Suprapubic skin (tissue), 4 donors: ENCODE measurements at places on chromosomes 6 and 20. TPM values are rescaled to one million over a fixed set of nuclear protein-coding genes. Genes with fewer than 3 reads are reported as not detected.

The SNAP25 gene
- not detected for total RNA-seq

The ATXN1 gene
- total RNA-seq = 43.6 TPM

The TDP2 gene
- total RNA-seq = 15.3 TPM

The SSR1 gene
- 74.6 TPM for total RNA-seq

The SLC13A3 gene
- total RNA-seq = 6.2 TPM

The BPIFA1 gene
- total RNA-seq = not detected

The HLA-F gene
- total RNA-seq = 71.2 TPM

The GPLD1 gene
- total RNA-seq = 37.2 TPM

The PAQR8 gene
- total RNA-seq = 2.2 TPM

The TENT5A gene
- total RNA-seq = 19.1 TPM

GRCh38 chr6:29720863-29721262 is 2.4 kb upstream of the HLA-F start:
- no peak for DNase-seq

GRCh38 chr6:63307581-63308246 is 12.1 kb downstream of the LGSN start:
- DNase-seq = no peak

GRCh38 chr6:80504882-80505281 is 398.4 kb downstream of the BCKDHB start:
- no peak for DNase-seq

DNA sequence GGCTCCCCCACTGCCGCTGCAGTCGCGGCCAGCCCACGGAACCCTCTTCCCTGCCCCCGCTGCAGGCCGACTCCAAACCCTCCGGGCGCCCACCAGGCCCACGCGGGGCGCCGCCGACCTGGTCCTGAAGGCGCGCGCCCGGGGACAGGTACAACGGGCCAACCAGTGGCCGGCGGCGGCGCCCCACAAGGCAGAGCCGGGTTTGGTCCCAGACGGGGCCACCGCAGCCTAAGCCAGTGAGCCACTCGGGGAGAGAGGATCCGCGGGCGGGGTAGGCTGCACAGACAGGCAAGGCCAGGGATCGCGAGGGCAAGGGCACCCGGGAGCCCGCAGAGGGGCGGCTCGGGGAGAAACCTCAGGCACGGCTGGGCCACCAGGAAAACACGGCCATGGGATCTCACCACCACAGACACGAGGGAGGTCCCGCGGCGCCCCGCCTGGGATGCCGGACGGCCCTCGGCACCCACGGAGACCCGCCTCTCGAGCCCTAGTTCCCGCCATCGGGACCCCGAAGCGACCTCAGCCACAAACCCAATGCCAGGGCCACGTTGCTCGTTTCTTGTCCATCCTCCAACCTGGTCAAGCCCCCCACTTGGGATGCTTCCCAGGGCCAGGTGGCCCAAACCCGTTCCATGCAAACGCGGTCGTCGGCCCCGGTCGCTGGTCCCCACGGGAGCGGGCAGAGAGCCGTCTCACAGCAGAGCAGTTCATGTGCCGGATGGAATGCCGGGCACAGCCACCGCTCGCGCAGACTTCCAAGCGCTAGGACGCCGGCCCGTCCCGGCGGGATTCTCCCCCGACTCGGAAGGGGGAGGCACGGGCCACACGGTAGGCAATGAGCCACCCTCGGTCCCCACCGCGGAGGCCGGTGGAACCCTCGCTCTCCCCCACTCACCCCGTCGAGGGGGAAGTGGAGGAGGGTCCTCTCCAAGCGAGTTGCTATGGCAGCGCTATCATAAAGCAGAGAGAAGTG is 1956.6 kb upstream of the DEFB115 start:
- no peak for DNase-seq

GRCh38 chr20:37627060-37627766 is 66.6 kb upstream of the CTNNBL1 start:
- DNase-seq = no peak

DNA sequence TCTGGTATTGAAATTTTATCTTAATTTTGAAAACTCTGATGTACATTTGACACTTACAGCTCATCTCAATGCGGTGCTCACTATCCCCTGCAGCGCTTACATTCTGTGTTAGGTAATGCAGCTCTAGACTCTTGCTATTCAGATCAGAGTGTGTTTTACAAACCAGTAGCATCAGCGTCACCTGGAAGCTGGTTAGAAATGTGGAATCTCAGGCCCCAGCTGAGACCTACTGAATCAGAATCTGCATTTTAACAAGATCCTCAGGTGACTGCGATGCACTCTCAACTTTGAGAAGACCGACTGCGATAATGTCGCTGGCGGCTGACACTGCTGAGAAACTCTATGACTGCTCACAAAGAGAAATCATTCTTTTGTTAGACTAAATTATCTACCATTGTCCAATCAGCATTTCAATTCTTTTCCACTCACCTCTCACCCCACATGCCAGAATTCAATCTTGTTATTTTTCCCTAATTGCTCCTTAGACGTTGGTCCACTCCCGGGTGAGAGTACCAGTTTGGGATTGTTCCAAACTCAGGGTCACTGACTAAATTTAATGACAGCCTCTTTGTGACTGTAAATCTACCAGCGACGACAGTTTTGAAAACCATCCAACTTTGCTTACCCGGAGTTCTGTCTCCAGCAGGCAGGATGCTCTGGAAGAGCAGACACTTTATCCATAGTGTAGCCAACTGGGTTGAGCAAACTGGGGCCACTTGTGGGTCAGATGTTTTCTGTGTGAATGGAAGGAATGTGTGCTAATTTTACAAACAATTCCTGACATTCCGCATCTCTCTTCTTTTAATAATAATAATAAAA is 140.1 kb upstream of the BTBD3 start:
- no peak for DNase-seq

DNA sequence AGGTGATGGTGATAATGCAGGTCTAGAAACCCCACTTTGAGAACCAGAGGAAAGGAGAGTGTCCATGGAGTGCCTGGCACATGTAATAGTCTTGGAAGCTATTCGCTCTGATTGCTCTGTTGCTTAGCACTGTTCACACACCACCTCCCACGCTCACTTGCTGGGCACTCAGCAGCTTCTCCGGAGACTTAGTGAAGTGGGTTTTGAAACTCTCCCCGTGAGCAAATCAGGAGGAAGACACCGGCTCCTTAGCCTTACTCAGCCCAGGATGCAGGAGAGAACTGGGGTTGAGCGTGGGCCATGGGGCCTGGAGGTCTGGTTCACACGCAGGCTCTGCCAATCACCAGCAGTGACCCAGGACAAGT is 22.2 kb downstream of the BMP7 start:
- DNase-seq = no peak

DNA sequence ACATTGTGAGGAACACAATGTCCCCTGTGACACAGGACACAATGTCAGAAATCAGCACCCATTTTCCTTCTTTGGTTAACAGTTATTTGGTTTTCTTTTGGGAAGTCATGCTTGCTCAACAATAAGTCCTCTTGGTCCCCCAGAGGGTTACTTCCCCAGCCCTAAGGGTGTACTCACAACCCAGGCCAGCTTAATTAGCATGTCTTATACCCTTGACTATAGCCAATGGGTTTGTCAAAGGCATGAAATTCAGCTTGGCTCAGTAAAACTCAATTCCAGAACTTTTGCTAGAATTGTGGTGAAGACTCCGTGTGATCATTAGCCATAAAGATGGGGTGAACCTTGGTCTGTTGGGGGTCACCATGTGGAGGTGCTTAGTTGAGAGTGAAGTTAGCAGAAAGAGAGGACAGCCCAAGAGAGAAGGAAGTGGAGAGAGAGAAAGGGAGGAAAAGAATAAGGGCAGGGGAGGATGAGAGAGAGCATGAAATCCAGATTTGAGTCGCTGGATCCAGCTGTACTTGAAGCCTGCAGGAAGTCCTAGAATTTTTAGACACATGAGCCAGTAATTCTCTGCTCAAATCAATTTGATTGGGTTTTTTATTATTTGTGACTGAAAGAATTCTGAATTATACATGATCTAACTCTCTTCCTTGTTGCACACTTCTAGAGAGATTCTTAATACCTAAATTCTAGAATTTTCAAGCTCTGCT is 321.3 kb upstream of the JAG1 start:
- no peak for DNase-seq

DNA sequence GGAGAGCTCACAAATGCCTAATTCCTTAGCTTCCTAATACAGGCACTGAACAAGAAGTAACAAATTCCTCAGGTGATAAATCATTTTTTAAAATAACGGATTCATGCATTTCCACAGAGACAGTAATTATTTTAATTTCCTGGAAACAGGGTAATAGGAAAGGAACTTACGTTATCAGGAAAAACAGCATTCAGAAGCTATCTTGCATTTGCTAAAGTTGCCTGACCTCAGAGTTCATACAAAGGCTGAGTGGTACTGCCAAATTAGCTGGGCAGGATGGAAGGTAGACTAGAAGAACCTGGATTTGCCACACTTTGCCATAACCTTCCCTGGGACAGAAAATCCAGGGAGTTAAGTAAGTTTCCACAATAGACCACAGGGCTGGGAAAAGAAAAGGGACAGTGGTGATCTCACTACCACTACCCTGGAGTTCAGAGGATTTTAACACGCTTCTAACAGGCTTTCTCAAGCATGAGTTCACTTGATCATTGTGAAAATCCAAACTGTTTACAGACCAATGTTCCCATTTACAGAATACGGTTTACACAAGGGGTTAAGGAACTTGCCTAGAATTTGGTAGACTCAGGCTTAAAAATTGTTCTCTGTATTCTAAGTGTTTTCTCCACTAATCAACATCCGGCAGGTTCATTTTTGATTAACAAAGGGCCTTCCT is 57.0 kb downstream of the KIF13A start:
- no peak for DNase-seq

- DNase-seq = no peak
These were observed 25.4 kb downstream of the SLC17A9 start for GRCh38 chr20:62977613-62978560.

DNA sequence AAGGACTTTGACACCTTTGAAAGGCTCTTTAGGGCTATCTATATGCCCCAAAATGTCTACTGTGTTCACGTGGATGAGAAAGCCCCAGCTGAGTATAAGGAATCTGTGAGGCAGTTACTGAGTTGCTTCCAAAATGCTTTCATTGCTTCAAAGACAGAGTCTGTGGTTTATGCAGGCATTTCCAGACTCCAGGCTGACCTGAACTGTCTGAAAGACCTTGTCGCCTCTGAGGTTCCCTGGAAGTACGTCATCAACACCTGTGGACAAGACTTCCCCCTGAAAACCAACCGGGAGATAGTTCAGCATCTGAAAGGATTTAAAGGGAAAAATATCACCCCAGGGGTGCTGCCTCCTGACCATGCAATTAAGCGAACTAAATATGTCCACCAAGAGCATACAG is 65.2 kb downstream of the GCNT2 start:
- no peak for DNase-seq

- no peak for DNase-seq
These were observed 205.0 kb downstream of the KCNQ5 start for GRCh38 chr6:72826744-72827438.

GRCh38 chr6:129671442-129672340 is 38.3 kb downstream of the ARHGAP18 start:
- no peak for DNase-seq
